ENCODE measurements at places on chromosomes 2 and 18.

- DNase-seq = no peak
Observed at GRCh38 chr2:18536100-18536499, 24.4 kb downstream of the RDH14 start.

GRCh38 chr2:241540771-241541561, 17.6 kb upstream of the BOK start:
- no peak for DNase-seq

DNA sequence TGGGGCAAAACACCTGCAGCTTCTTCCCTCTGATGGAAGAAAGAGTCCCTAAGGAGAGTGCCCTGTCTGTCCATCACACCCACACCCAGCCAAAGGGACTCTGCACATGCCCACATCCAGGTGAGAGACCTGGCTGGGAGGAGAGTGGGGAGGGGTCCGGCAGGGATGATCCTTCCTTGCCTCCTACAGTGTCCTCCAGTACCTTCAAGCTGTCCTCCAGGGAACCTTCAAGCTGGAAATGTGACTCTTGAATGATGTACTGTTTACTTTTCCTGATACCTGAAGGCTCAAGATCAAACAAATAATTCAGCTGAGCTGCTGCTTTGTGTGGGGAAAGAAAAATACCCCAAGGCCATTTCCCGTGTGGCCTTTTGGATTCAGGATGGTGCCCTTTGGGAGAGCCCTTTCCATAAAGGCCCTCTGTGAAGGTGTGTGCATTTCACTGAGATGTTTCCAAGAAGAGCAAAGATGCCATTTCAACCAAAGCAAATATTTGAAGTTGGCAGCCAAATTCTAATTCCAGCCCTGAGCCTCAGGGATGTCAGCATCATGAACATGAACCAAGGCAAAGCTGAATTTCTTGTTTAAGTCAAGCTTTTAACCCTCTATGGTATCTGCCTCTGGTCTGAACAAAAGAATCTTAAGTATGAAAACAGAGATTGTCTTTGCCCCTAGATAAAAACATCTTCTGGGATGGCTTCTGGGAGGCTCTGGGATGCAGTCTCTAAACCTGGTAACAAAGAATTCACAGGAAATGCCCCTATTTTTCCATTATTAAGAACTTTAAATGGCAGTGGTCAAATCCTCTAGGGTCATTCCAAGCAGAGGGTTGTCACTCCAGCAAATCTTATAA, 11.1 kb downstream of the EVA1A start:
- no peak for DNase-seq

- DNase-seq = no peak
Observed at GRCh38 chr2:111701266-111701665, 182.7 kb downstream of the ANAPC1 start.

GRCh38 chr2:73028841-73029240, 42.7 kb downstream of the SFXN5 start:
- no peak for DNase-seq

GRCh38 chr2:202361108-202361507, 15.0 kb upstream of the BMPR2 start:
- DNase-seq = no peak

Data from AML-193 (cell line).